ENCODE measurements at places on chromosomes 4 and X.

DNA sequence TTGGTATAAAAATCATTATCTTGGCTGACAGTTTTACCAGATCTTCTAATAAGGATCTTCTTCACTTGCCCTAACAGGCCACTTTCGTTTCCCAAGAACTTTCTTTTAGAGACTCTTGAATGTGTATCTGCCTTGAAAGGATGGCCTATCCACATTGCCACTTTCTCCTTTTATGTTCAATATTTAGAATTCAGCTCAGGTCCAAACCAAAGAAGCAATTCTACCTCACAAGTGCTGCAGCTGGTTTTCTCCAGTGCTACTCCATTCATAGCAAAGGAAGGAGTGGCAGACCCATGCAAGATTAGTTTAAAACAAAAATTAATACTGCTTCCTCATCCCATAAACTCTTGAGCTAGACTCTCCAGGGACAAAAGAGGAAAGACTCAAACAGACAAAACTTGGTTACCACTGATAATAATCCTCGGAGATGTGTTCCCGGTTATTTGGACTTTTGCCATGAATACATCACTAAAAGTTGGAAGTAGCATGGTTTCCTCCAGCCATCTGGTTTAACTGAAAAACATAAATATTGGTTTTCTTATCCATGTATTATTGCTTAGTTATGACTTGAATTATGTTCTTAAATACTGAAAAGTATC is 401.8 kb downstream of the PABPC4L start:
- no peak for DNase-seq

GRCh38 chrX:21408307-21408706 is 34.1 kb downstream of the CNKSR2 start:
- no peak for DNase-seq

DNA sequence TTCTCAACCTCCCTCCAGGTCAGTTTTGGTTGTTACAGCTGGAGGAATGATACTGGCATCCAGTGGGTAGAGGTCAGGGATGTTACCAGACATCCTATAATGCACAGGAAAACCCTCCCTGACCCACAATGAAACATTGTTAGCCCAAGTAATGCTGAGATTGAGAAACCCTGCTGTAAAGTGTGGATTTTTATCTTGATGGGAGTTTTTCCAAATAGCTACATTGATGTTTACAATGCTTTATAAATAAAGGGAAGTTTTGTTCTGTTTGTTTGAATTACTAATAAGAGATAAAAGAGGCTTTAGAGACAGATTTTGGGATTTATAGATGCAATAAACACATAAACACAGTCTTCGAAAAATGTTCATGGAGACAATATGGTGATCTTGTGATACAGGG is 194.0 kb upstream of the NUDT6 start:
- no peak for DNase-seq

DNA sequence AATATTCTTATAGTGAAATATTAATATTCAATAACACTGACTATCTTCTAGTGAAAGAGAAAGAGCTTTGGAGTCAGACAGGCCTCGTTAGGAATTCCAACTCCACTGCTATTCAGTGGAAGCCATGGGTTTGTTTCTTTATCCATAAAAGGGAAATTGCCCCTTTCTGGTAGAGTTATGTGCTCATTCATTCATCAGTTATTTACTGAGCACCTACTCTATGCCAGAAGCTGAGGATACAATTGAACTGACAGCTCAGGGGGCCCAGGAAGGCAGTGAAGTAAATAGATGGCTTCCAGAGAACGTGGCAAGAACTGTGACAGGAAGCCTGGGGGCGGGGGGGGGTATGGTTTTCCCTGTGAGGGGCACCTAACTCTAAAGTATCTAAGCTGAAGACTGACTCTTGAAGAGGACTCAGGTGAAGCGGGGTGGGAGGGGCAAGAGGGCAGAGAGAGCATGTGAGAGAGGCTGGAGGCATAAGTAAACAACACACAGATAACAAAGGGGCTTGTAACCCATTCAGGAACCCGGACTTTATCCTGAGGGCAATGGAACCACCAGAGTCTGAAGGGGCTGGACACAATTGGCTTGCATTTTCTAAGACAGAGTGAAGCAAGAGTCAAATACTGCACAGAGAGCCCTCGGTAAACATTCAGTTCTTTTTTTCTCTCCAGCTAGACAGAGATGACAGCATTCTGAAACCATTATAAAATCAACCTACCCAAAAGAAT is 20.3 kb downstream of the ANXA5 start:
- DNase-seq: no peak

DNA sequence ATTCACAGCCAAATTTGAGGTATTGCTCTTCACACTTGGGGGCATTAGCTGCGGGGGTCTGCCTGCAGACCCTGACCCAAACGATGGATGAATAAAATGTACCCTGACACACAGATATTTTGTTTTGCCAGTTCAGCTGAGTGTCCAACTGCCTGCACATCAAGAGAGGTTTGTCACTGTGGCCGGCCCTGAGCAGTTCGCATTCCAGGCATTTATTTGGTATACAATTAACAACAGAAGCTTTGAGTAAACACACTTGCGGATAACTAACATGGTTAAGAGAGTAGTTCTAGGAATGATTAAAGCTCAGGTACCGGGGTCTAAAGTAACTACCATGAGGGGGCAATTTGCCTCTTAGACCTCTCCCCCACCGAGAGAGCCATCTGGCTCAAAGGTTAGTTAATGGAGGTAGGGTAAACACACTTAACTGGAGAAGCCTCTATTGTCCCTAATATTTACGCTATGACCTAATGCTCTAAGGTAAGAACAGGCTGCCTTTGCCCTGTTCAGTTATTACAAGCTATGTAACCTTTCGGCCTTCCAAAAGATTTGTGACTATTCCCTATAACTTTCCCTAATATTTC is 162.0 kb downstream of the SNCA start:
- no peak for DNase-seq

GRCh38 chrX:80216086-80216485 is 201.5 kb downstream of the TBX22 start:
- no peak for DNase-seq

DNA sequence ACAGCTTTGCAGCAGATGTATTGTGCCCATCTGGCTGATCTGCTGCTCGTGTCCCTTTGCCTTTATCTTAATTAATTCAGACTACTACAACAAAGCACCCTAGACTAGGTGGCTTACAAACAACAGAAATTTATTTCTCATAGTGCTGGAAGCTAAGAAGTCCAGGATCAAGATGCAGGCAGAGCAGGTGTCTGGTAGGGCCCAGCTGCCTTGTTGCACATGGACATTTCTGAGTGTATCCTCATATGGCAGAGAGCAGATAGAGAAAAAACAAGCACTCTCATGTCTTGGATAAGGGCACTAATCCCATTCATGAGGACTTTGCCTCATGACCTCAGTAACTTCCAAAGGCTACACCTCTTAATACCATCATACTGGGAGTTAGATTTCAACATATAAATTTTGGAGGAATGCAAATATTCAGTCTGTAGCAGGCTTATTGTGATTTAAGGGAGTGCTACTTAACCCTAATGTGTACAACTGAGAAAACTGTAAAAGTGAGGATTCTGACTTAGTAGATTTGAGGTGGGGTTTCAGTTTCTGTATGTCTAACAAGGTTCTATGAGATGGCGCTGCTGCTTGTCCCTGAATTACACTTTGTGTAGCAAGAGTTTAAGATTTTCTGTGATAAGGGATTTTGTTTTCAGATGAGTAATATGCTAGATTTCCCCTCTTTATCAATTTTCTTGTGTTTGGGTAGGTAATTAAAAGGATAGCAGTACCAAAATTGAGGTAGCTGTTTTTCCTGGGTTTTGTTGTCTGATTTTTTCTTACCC is 473.2 kb upstream of the TECRL start:
- no peak for DNase-seq

DNA sequence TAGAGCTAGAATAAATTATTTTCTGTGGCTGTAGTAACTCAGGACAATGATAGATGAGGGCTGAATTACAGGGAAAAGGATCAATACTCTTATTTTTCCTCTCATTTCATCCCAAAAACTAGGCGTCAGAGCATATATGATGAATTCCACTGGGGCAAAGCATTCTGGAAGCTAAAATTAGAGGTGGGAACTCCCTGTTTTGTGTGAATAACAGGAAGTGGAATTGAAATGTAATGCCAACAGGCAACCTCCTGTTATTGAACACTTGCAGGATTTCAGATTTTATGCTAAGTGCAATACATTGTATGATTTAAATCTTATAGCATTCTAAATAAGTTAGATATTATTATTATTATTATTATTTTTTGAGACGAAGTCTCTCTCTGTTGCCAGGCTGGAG is 20.9 kb downstream of the HSD17B11 start:
- DNase-seq: no peak

DNA sequence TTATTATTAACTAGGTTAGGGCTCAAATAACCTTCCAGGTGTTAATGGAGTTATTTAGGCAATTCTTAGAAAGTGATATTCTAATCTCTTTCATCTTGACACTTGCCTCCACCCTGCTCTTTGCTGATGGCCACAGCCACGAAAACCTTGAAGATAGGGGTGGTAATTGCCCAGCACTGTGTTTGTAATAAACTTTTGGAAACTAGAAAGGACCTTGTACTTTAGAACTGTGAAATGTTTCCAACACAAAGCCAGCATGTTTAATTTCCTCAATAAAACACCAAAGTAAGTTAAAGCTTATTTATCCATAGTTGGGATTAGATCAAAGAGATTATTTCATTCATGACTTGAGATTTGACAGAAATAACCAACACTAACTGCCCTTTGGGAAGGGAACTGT is 78.3 kb downstream of the MAOA start:
- no peak for DNase-seq

GRCh38 chr4:182339221-182339641 is 96.0 kb downstream of the TENM3 start:
- DNase-seq: no peak

GRCh38 chrX:48493890-48494364 is 14.9 kb upstream of the PORCN start:
- no peak for DNase-seq

- no peak for DNase-seq
Measured at GRCh38 chr4:135605076-135605475, 1403.5 kb upstream of the PABPC4L start.

- DNase-seq: no peak
Measured at GRCh38 chrX:13717700-13718472, 16.5 kb downstream of the TRAPPC2 start.

DNA sequence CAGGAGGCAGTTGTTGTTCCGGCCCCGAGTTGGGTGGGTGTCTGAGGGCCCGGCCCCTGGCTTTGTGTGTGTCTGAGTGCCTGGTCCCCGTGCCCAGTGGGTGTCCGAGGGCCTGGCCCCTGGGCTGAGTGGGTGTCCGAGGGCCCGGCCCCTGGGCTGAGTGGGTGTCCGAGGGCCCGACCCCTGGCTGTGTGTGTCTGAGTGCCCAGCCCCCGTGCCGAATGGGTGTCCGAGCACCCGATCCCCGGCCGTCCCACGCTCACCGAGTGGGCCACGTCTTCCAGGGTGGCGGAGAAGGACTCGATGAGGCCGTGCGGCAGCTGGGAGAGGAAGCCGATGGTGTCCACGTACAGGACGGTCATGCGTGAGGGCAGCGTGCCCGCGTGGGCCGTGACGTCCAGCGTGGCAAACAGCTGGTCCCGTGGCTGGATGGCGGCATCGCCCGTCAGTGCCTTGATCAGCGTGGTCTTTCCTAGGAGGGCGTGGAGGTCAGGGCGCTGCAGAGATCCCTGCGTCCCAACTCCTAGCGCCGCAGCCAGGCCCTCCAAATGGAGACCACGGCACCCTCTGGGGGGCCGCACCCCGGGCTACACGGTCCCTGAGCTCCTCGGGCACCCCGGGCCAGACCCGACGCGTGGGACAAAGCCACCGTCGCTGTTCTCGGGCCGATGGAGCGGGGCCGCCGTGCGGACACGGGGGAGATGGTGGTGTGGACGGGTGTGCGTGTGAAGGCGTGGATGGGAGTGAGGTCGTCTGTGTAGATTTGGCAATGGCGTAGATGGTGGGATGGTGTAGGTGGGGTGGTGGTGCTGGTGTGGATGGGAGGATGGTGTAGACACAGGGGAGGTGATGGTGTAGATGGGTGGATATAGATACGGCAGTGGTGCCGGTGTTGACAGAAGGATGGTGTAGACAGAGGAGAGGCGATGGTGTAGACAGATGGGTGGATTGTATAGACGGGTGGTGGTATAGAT is 7.2 kb downstream of the GTPBP6 start:
- DNase-seq: no peak

DNA sequence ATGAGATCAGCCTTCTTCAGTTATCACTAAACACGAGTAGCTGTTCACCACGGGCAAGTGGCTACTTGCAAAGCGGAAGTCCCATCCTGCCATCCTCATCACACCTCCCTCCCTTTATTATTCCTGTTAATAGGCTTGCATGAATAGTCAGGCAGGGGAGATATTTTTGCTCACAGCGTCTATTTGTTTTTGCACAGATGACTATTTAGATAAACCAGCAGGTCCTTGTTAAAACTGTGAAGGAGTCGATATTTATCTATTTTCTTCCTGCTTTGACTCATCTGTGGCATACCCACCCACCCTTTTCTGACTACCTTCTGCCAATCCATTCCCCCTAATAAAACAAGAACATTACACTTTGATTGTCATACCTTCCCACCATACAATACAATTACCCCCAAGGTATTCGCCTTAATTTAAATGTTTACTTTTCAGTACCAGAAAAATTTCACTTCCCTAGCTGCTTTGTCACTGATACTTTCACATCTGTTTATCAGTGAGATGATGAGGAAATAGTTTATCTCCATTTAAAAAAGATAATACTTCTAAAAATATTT is 96.6 kb upstream of the BANK1 start:
- DNase-seq: no peak

DNA sequence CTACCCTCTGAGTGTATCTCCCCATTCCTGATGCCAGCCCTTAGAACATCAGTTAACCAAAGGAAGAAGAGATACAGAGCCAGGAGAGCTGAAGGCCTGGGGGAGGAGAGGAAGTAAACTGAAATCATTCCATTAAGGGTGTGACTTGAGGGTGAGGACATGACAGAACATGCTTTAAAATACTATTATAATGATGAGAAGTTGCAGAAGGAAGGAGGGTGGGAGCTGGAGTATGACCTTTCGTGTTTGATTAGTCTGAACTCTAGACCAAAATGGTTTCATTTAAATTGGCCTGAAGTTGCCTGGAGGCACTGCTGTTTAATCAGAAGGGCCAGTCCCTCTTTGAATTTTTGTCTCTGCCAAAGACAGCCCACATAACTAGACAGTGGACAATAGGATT is 11.4 kb downstream of the INTS6L start:
- no peak for DNase-seq

DNA sequence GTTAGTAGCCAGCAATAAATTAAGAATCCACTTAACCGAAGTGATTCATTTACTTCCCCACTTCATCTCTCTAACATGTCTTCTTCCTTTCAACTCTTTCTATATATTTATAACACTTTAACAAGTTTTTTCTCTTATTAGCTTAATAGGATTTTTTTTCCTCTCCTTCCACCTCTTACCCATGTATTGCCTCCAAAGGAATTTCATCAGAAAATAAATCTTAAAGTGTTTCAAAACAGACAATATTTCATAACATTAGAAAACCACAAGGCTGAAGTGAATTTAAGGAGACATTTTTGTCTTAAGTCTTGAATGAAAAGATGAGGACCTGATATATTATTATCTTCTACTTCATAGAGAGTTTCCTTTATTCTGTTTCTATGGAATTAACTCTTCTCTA is 101.5 kb downstream of the PDGFC start:
- no peak for DNase-seq

DNA sequence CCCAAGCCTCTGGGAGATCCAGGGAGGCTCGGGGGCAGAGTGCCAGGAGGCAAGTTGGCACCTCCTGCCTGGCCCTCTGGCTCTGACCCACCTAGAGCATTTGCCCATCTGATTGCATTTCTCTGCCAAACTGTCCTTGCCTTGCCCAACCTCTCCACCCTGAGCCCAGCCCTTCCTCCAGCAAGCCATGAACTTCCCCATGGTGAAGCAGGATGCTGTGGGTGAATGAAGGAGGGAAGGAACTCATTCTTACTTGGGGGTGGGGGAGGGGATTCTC is 9.3 kb upstream of the CNGA2 start:
- DNase-seq: no peak

Data from stimulated activated CD4-positive, alpha-beta T cell treated with anti-CD3 and anti-CD28 coated beads, Interleukin-12 subunit alpha, Interleukin-12 subunit beta, amount 100 ng/mL, for 24 hours (primary cell).